A549 treated with DMSO at 1 μM for 4 hours (cell line): ENCODE measurements at places on chromosomes 12 and 14. TPM values are rescaled to one million over a fixed set of nuclear protein-coding genes. Genes with fewer than 3 reads are reported as not detected.

CCDC177 gene
- total RNA-seq: 0.02 TPM in 1 of 5 replicates, not detected in the others

CLSTN3 gene
- 11.3 to 15.3 TPM (median 13.4 TPM) in 5 replicates for total RNA-seq

INSM2 gene
- total RNA-seq: 0.02 to 0.06 TPM (median 0.05 TPM) in 3 of 5 replicates, not detected in the others

NINJ2 gene
- total RNA-seq: 0.39 to 0.78 TPM (median 0.44 TPM) in 5 replicates

KIF21A gene
- 18.7 to 25.3 TPM (median 24.0 TPM) in 5 replicates for total RNA-seq

RARG gene
- total RNA-seq: 24.4 to 34.3 TPM (median 29.3 TPM) in 5 replicates

BCL2L14 gene
- total RNA-seq: not detected in 5 replicates

FSCB gene
- total RNA-seq: not detected in 5 replicates
